NCI-H1417 treated with DMSO at 0.1 percent for 48 hours (cell line): ENCODE measurements at places on chromosomes 3 and 15.

DNA sequence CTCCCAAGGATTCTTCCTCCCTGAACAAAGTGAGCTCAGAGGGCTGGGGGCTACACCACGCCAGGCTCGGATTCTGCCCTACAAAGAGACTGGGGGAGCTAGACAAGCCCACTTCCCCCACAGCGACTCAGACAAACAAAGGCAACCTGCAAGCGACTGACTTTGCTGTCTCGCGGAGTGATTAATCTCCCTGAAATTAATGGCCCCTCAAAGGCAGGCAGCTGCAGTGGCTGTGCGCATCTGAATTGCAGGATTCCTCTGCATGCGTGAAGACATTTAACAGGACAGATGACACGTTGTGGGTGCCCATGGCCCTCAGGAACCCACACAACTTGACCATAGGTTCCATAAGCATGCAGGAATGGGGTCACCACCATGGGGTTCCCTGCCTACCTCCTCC lies 18.4 kb downstream of the CTXND1 start:
- no peak for DNase-seq

DNA sequence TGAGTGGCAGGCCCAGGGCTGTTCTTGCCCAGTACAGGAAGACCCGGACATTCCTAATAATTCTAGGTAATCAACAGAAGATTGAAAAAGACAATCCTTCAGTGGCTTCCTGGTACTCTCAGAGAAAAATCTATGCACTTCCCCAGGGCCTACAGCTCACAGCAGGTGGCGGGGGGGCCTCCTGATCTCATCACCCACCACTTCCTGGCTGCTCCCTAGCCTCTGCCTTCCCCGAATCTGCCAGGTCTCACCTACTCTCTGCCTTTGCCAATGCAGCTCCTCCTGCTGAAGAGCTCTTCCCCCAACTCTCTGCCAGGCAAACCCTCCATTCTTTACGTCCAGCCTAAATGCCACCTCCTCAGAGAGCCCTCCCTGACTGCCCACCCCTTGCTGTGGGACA lies 37.5 kb downstream of the EHD4 start:
- no peak for DNase-seq

DNA sequence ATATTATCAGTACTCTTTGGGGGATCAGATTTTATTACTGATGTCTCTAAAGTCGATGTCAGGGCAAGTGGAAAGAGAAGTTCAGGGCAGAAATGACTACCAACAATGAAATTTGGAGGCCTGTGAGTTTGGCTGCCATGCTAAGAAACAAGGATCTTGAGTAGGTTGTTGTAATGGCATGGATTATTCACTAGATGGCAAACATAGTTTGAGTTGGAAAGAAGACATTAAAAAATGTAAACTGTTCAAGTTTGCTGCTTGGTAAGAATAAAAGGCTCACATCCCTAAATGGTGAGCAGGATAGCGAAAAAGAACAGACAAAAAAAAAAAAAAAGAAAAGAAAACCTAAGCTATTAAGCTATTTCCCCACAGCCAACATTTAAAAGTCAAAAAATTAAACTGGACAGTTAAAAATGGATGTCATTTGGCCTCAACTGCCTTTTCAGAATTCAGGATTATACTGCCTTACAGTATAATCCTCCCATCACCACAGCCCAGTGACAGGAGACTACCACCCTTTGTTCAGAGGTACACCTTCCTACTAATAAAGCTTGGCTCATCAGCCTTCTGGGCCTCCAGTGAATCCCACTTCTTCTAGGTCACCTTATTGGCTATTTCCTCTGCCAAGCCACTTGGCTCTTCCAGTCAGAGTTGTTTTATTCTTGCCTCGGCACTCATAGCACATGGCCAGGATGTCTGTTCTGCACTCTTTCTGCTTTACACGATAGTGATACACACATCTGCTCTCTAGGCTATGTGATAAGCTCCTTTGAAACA lies 163.7 kb downstream of the PLD1 start:
- no peak for DNase-seq

DNA sequence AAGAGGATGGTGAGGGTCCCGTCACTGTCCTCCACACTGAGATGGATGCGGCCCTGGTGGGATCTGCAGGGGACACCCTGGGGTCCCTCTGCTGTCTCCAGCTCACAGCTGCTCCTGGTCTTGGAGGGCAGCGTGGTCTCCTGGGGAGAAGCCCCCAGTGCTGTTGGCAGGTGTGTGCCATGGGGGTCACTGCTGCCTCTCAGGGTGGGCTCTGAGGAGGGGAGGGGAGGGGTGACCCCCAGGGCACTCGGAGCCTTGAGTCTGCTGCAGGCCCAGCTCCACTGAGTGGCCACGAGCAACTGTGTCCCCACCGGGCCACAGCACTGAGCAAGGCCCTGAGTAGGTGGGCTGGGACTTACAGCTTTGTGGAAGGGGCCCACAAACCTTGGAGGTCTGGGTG lies 34.7 kb downstream of the KLHL25 start:
- no peak for DNase-seq

- no peak for DNase-seq
Measured at GRCh38 chr15:77069521-77070121, 1.3 kb downstream of the TSPAN3 start.

- no peak for DNase-seq
Measured at GRCh38 chr3:73624821-73625665, at the start of gene PDZRN3. PDZRN3 (minus strand) TSS chr3:73624941.

- DNase-seq = no peak
Measured at GRCh38 chr15:99502661-99503060, 63.1 kb upstream of the MEF2A start.

- DNase-seq = no peak
Measured at GRCh38 chr15:25738171-25738965, 124.8 kb downstream of the ATP10A start.

GRCh38 chr3:146557745-146558144 lies 13.3 kb upstream of the PLSCR1 start:
- DNase-seq = no peak

GRCh38 chr15:57440799-57441198 lies 64.5 kb downstream of the CGNL1 start:
- no peak for DNase-seq

GRCh38 chr3:186466391-186466974 lies 77.7 kb downstream of the CRYGS start:
- no peak for DNase-seq

- DNase-seq = no peak
Measured at GRCh38 chr3:172800156-172800555, 49.6 kb downstream of the ECT2 start.

- DNase-seq = no peak
Measured at GRCh38 chr3:54372232-54372631, 249.9 kb downstream of the CACNA2D3 start.

GRCh38 chr15:43463507-43463906 lies 29.4 kb downstream of the TP53BP1 start:
- DNase-seq = no peak

- no peak for DNase-seq
Measured at GRCh38 chr3:132205609-132206008, 111.6 kb upstream of the ACP3 start.

- DNase-seq = no peak
Measured at GRCh38 chr3:46947981-46948791, 28.4 kb downstream of the CCDC12 start.

GRCh38 chr3:130644628-130645253 lies 101.9 kb downstream of the PIK3R4 start:
- no peak for DNase-seq

- DNase-seq = no peak
Measured at GRCh38 chr15:90086868-90087268, 15.4 kb downstream of the IDH2 start.

DNA sequence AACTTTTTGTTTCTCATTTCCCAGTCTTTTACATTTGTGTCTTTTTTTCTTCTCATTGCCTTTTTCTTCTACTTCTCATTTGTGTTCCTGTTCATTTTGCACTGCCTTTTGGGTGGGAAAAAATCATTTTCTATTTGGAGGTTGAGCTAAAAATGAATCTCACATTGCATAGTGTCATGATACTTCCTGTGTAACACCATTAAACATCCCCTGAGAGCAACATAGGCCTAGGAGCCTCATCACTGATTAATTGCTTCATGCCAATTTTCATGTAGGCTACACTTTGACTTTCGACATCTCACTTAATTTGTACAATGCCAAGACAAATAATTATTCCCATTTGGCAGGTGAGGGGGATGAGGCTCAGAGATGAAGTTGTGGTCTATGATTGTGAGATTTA lies 279.2 kb downstream of the EDEM1 start:
- no peak for DNase-seq

DNA sequence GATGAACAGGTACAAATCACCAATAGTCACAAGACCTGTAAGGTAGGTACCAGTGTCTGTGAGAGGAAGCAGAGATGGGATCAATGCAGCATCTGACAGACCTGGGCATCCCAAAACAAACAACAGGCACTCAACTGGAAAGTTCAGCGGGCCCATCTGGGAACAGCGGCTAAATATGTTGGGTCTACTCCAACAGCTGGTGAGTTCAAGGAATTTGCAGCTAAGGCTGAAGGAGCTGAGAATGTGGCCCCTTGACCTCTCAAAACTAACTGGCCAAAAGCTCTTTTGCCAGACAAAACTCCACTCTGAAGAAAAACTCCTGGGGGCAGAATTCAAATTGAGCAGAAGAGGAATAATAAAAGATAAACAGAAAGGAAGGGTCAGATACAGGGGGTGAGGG lies 24.4 kb downstream of the AVEN start:
- no peak for DNase-seq

DNA sequence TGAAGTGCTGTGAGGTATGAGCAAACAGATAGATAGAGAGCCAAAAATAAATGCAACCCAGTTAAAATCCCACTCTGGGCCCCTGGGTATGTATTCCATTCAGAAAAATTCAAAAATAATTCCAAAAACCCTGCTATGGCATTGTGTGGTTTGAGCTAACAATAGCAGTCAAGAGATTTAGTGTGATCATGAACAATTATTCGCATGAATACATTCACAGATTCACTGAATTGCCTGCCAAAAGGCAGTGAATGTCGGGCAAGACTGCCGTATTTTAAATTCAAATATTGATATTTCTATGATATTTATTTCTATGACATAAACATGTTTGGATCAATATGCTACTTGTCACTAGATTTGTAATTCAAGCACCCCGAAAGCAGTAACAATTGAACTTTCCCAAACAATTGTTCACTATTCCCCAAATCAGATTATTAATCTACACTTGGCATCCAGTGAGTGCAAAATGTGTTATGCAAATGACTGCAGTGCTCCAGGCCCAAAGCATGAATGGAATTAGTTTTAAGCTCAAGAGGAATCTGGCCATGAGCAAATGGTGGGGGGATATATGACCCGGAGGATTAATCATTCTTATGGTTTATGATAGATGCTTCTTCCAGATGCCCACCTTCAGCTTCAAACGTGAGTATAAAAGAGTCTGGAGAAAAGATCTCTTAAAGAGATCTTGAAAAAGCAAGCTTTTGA lies 417.0 kb upstream of the MEIS2 start:
- DNase-seq = no peak

DNA sequence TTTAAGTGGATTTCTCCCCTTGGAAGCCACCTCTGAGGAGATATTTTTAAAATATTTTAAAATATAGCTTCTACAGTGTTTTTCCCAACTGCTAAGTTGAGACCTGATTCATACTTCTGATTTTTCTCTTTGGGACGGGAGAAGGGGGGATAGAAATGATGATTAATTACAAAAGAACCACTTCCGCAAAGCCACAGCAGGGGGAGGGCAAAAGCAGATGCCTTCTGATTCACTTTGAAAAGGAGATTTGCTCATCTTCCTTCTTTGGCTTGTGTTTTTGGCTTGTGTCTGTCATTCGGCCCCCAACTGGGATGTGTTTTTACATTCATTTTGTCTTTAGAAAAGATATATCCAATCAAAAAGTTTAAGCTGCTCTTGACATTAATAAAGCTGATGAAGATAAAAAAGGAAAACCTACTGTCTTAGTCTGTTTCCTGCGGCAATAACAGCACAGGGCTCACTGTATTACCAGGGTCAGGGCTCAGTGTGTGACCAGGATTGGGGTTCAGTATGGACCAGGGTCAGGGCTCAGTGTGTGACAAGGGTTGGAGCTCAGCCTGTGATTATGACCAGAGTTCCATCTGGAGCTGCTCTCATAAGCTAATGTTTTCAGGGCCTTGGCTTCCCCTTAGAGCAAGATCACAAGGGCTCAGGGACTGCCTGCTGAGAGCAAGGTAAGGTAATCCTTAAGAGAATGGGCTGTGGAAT lies 223.2 kb downstream of the MTHFS start:
- no peak for DNase-seq

DNA sequence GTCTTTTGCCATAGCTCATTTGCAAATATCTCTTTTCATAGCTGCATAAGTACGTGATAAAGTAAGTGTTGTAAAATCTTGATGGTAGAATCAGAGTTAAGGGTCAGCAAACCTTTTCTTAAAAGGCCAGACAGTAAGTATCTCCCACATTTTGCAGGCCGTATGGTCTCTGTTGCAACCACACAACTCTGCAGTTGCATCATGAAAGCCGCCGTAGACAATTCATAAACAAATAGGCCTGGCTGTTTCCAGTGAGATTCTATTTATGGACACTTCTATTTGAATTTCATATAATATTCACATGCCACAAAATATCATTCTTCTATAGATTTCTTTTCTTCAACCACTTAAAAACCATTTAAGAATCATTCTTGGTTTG lies 248.5 kb downstream of the TLE3 start:
- DNase-seq = no peak

GRCh38 chr3:53075743-53076140 lies 29.9 kb upstream of the SFMBT1 start:
- no peak for DNase-seq

GRCh38 chr3:134970895-134971294 lies 175.8 kb downstream of the EPHB1 start:
- DNase-seq = no peak

GRCh38 chr15:93770788-93771187 lies 460.6 kb upstream of the MCTP2 start:
- DNase-seq = no peak

DNA sequence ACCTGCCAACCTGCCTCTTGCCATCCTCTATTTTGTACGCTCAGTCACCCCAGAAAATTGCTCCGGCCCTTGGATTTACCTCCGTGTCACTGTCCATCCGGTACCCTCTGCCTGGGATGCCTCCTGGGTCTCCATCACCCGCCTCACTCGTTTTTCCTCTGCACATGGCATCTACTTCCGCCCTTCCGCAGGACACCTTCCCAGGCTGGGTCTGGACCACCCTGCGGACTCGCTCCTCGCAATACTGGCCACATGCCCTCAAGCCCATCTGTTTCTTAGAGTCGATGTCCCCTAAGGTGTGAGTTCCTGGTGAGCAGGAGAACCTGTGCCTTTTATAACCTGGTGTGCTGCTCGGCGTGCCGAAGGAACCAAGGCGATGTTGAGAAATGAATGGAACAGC lies 58.5 kb downstream of the APBA2 start:
- no peak for DNase-seq

- no peak for DNase-seq
Measured at GRCh38 chr3:47475029-47475569, 642 bp downstream of the SCAP start.

- no peak for DNase-seq
Measured at GRCh38 chr3:1092771-1093170, at the start of gene CNTN6. CNTN6 (plus strand) TSS chr3:1093024; CDS start chr3:1148009, 54,985 bp downstream.

- DNase-seq = no peak
Measured at GRCh38 chr15:62541846-62542245, 376.8 kb upstream of the C2CD4B start.
